ENCODE measurements at places on chromosomes 3 and 15.

GRCh38 chr3:195070336-195070735 lies 200.6 kb downstream of the XXYLT1 start:
- no peak for DNase-seq

GRCh38 chr15:92906020-92906419 lies 5.9 kb downstream of the CHD2 start:
- DNase-seq, result no peak

- no peak for DNase-seq
These were observed 194.5 kb upstream of the TLE3 start for GRCh38 chr15:70292076-70292760.

DNA sequence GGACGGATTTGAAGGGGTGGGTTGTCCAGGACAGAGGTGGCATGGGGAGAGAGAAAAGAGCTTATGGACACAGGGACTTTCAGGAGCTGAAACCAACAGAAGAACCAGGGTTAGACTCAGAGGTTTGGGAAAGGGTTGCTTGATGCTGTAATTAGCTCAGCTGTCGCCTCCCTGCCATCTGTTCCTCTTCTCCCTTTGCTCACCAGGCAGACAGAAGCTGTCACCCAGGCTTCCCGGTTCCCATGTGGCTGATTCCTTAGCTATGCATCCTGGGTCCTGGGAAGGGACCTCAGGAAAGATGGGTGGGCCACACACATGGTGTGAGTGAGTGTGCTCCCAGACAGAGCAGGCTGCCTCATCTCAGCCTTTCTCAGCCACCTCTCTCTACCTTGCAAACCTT lies 14.1 kb downstream of the PTPN23 start:
- DNase-seq, result no peak

GRCh38 chr15:80251428-80252120 lies 439 bp downstream of the CTXND1 start:
- DNase-seq, result no peak

- DNase-seq, result no peak
These were observed 20.3 kb downstream of the PLSCR2 start for GRCh38 chr3:146449076-146449475.

- DNase-seq, result no peak
These were observed 100.0 kb downstream of the TBC1D5 start for GRCh38 chr3:17642474-17642873.

DNA sequence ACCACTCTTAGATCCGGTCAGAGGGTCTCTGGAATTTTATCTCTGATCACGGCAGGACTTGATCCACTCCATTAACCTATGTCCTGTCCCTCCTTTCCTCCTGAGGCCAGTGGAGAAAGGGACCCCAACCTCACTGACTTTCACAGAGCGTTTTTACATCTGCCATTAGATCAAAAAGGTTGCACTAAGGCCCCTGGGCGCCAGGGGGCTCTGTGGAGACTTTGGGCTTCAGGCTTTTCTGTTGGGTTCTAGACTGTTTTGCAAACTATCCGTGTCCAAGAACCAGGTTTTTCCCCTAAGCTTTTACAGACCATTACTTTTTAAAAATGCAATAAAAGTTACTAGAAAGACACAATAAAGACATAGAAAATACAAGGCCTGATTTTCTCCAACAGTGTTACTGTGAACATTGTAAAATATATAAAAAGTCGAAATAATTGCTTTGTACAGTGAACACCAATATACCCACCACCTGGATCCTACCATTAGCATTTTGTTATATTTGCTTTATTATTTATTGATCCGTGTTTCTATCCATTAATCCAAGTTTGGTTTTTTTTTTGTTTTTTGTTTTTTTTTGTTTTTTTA lies 159.7 kb downstream of the POLR2M start:
- DNase-seq, result no peak

All from amniotic stem cell (primary cell).